ENCODE measurements at places on chromosomes 5 and 9.

GRCh38 chr5:150630016-150630415 is 10.4 kb upstream of the SYNPO start:
- no peak for DNase-seq

- no peak for DNase-seq
Measured at GRCh38 chr9:99101812-99102211, 3.1 kb upstream of the TGFBR1 start.

- DNase-seq, result peak; percentile 65
Measured at GRCh38 chr5:32102254-32102986, 71.7 kb downstream of the GOLPH3 start.

DNA sequence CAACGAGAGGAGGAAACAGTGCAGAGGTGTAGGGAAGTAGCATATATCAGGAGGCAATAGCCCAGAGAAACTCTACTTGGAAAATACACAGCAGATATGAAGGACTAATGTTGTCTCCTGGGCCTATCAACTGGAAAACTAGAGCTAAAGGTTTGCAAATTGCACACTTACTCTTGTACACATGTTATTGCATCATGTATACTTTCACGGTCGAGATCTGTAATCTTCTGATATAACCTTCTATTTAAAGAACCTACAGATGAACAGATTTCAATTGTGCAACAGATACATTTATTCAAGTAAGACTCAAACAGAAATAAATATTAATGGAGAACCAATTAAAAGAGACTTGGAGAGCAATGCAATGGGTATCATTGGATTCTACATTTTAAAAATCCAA is 256.3 kb upstream of the TMEM161B start:
- DNase-seq, result no peak

DNA sequence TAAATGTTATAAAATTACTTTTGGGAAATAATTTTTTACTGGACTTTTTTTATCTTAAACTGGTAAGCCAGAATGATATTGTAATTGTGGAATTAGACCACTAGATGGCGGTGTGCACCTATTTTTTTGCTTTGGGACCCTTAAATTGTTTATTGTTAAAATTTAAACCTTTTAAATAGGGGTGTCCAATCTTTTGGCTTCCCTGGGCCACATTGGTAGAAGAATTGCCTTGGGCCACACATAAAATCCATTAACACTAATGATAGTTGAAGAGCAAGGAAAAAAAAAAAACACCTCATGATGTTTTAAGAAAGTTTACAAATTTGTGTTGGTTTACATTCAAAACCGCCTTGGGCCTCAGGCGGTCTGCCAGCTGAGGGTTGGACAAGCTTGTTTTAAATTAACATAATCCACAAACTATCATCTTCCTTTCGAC is 28.4 kb upstream of the GADD45G start:
- no peak for DNase-seq

- DNase-seq, result no peak
Measured at GRCh38 chr9:2055203-2055658, 40.1 kb downstream of the SMARCA2 start.

- no peak for DNase-seq
Measured at GRCh38 chr5:1367149-1367548, 22.2 kb upstream of the CLPTM1L start.

DNA sequence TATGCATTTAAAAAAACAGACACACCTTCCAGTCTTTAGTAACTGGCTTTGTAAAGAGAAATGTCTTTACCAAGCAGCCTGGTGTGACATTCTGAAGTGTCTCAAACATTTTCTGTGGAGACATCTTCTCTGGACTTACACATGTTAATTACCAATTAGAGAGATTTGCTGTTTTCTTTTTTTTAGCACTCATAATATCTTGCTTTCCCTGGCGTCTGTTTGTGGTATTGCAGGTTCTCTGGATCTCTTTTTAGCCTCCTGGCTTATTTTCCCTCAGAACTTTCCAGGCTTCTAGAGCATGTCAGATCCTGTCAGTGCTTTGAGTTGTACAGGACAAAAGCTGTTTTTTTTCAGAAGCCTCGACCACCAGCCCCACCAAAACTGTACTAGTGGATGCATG is 92.5 kb downstream of the MSX2 start:
- no peak for DNase-seq

DNA sequence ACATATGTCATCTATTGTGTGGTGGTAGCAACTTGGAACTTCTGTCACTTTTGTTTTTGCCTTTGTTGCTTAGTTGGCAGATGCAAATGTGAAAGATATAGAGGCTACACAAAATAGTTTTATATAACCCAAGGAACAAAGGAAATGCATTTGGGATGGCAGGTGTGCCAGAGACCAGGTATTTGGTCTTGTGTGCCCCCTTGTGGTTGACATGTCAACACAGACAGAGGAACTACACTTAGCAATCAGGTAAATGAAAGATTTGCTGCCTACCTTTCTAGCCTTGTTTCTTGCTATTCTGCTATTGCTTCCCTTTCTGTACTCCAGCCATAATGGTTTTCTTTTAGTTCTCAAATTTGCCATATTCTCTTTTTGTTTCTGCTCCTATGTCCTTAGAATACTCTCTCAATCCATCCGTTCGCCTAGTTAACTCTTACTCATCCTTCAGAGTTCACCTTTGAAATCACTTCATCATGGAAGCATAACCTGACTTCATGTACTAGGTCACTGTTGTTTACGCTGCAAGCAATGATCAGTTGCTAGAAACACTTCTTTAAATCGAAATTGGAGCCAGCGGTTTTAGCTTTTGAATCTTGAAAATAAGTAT is 119.5 kb downstream of the TRPM3 start:
- DNase-seq, result no peak

GRCh38 chr5:854966-855743 is 4.4 kb upstream of the ZDHHC11 start:
- no peak for DNase-seq

DNA sequence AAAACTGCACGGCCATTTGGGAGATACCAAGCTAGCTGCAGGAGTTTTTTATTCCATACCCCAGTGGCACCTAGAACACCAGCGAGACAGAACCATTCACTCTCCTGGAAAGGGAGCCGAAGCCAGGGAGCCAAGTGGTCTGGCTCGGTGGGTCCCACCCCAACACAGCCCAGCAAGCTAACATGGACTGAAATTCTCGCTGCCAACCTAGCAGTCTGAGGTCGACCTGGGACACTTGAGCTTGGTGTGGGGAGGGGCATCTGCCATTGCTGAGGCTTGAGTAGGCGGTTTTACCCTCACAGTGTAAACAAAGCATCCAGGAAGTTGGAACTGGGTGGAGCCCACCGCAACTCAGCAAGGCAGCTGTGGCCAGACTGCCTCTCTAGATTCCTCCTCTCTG is 108.9 kb upstream of the CHD1 start:
- DNase-seq, result no peak

DNA sequence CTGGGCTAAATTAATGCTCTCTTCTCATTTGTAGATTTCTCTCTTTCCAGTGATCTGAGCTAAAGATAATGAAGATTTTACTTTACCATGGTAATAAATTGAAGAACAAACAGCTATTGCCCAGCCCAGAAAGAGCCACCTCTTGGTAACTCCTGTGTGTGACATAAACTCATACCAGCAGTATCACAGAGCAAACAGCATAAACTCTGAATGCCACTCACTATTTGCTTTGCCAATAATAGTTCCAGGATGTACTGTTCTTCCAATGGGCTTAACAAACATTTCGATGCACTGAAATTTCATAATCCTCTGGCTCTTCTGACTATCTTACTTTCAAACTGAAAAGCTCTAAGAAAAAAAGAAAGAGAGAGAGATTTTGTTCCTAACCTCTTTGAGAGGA is 69.8 kb upstream of the RASEF start:
- no peak for DNase-seq

GRCh38 chr9:91239367-91240111 is 122.2 kb downstream of the AUH start:
- DNase-seq, result no peak

DNA sequence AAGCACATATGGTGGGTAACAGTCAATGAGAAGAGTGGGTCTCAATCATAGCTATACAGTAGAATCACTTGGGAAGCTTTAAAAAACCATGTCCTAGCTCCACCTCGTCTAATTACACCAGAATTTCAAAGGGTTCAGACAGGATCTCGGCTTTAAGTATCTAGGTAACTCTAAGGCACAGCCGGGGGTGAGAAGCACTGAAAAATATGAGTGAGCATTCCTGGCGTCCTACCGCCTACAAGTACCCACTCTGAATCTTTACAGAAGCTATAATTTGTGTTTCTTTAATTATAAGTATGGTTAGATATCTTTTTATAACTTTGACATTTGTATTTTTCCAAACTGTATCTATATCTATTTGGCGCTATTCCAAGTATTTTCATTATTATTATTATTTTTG is 16.1 kb downstream of the PAIP1 start:
- no peak for DNase-seq

DNA sequence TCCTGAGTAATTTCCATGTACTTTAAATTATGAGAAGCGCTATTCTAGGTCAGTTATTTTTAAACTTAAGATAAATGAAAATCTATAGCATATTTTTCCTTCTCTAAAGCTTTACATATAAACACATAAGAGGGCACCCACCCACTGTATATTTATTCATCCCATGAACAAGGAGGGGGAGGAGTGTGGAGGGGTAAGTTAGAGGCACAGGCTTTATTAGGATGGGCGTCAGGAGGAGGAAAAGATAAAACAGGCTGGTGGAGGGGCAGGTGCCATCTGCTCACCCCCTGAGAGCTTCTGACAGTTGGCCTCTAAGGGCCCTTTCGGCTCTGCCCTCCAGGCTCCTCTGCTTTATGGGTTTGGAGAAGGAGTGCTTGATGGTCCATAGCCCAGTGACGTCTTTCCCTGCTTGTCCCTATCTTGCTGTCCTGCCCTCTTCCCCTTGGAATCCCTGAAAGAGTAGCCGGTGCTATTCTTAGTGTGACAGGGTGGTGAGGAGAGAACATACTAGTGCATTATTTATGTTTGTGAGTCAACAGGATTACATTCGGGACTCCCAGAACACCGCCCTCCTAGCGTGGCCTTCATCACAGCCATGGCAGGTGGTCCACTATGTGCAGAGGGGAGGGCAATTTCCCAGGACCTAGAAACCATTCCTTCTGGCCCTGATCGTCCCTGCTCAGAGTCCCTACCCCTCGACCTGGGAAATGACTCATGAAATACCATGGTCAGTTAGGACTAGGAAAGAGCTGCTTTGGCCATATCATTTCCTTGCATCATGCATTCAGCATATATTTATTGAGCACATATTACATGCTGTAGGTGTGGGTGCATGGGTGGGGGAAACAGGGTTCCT is 7.9 kb upstream of the SYNPO start:
- no peak for DNase-seq

- DNase-seq, result no peak
Measured at GRCh38 chr9:35910613-35911359, 1.5 kb downstream of the SPAAR start.

GRCh38 chr5:181204113-181204825 is 727 bp downstream of the TRIM7 start:
- DNase-seq, result no peak

- DNase-seq, result no peak
Measured at GRCh38 chr5:80181618-80182211, 74.1 kb downstream of the SERINC5 start.

All from vagina (tissue), 2 donors.